ENCODE measurements at places on chromosomes 5 and 9. TPM values are rescaled to one million over a fixed set of nuclear protein-coding genes. Genes with fewer than 3 reads are reported as not detected.

GRCh38 chr9:79301551-79302391, 270.0 kb upstream of the TLE4 start:
- no peak for DNase-seq

Gene PCDHGB7
- total RNA-seq = not detected

DNA sequence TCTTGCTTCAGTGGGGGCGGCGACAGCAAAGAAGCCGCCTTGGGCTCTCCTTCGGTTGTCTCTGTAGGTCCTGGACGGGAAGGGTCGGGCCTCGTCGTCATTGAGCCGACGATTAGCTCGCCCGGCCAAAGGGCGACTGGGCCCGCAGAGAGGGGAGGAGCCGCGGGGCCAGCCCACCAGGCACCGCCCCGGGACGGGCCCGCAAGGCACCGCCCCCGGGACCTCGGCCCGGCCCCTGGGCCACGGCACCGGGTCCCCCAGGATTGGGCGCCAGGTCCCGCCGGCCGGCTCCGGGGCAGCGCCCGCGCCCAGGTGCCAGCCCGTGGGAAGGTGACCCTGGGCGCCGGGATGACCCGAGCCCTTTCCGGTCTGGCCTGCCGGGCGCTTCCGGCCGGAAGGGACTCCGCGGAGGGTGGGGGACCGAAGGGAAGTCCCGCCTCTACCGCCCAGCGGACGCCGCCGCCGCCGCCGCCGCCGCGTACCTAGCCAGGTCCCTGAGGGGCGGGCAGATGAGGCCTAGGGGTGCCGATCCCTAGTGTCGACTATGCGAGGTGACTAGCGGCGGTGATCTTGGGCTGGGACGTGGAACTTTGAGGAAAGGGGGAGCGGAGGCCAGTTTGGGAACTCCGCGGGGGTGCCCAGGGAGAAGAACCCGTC, at the start of the genes GBA2 and RGP1:
Gene GBA2, minus strand, starts transcription at position 371 of the 657 bp plus-strand sequence. CDS start 524 bp downstream, outside the sequence.
Gene RGP1, plus strand, starts transcription at position 430 of the 657 bp plus-strand sequence. CDS start 469 bp downstream, outside the sequence.
- DNase-seq = peak; percentile 74

DNA sequence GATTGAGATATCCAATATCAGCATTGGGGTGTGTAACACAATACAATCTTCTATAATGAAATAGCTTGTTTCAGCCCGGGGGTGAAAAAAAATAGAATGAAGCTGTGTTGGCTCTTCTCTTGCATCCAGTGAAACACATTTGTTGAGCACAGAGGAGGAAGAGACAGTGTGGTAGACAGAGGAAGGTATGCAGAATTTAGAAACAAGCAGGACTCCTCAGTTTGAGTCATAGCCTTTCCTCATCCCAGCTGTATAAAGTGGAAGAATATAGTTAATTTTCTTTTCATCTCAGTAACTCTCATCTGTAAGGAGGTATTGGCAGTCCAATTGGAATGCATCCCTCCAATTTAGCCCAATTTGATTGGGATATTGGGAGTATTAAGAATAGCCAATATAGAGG, 302.2 kb upstream of the VLDLR start:
- no peak for DNase-seq

Gene SLC6A18
- not detected for total RNA-seq

GRCh38 chr9:76691517-76692313, 72.5 kb upstream of the PCA3 start:
- DNase-seq = no peak

- peak; percentile 77 for DNase-seq
Measured at GRCh38 chr9:136847826-136848392, 1.3 kb upstream of the PHPT1 start.

GRCh38 chr9:908536-909205, 67.2 kb downstream of the DMRT1 start:
- DNase-seq = no peak

- peak; percentile 66 for DNase-seq
Measured at GRCh38 chr9:89483592-89484474, 14.1 kb downstream of the SEMA4D start.

GRCh38 chr5:31935496-31936369, 238.4 kb downstream of the GOLPH3 start:
- no peak for DNase-seq

DNA sequence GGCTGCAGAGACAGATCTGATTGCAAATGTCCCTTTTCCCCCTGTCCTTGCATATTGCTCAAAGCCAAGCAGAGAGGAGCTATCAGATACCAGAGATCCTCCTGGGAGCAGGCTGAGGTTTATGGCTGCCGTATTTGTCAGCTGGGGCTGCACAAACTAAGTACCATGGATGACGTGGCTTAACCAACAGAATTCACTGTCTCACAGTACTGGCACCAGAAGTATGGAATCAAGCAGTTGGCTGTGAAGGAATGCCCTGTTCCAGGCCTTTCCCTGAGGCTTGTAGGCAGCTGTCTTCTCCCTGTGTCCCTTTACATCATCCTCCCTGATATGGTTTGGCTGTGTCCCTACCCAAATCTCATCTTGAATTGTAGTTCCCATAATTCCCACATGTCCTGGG, 2.6 kb downstream of the CFAP90 start:
- DNase-seq = no peak

Gene MYMK
- total RNA-seq = not detected

DNA sequence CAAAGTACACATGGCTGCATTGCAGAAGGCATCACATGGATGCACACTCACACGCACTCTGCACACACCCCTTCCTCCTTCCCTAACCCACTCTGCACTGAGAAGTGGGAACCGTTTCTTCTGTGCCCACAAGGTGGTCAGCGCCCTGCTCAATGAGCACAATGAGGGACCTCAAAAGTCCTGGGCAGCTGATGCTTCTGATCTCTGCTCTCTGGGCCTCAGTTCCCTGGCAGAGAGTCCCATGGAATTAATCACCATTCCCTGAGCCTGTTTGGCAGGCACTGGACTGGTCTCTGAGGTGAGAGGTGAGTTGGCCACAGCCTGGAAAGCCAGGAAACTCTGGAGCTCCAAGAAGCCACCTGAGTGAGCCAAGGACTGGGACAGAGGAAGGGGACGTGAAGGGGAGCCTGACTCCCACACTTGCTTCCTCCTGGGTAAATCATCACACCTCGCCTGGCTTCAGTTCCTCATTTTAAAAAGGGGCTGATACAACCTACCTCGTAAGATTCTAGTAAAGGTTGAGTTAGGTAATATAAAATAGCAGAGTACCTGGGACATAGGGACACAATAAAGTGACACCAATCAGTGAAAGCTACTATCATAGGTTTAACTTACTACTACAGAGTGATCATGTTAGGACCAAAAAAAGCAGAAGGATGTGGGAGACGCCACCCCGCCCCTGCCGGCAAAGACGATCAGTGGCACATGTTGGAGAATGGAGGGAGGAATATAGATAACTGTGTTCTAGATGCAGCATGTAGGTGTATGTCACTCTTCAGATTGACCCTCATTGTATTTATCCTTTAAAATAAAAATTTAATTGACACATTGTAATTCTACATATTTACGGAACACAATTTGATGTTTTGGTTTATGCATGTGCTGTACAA, 21.1 kb upstream of the IGFBPL1 start:
- DNase-seq = no peak

- DNase-seq = peak; percentile 35
Measured at GRCh38 chr5:66171349-66172344, 27.5 kb downstream of the SREK1 start.

DNA sequence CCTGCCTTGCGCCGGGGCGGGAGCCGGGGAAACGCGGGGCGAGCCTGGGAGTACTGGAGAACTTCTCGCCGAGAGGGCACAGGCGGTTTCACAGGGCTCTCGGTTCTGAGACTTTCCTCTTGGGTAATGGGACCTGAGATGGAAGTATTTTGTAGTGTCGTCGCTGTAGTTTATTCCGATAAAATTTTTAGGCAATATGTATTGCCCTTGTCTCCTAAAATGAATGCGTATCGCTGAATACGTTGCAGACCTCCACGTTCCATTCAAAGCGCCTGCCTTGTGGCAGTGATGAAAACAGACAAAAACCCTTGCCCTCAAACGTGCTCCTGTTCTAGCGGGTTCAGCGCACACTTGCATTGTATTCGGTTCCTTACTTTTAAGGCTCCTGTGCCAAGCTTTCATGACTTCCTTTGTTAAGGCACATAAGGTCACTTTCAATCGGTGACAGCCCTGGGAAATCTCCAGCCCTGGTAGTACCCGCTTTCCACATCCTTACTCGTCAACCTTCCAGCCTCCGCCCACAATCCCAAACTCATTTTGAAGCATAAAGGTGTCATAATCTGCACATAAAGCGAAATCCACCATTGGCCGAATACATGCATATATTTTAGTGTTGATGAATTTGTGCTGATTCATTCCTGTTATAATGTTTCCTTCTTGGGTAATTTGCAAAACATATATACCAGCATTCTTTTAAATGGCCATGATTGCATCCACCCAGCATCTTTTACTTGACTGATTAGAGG, 694 bp downstream of the RMI1 start:
- DNase-seq = no peak

DNA sequence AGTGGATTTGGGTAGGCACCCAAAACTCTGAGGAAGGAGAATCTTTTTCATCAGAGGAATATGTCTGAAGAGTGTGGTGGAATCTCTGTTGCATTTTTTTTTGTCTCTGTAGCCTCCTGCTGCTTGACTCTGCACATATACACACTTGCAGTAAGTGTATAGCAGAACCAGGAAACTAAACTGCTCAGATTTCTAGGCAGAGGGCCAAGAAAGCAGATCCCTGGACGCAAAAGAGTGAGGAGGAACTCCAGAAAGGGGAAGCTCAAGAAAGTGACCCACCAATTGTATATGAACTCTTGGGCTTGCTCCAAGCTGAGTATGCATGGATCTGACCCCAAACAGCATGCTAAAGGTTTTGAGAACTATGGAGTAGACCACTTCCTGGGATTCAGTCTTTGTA, 181.8 kb downstream of the GADD45G start:
- no peak for DNase-seq

Gene EQTN
- total RNA-seq = not detected

- DNase-seq = no peak
Measured at GRCh38 chr5:107576736-107577393, 93.9 kb downstream of the EFNA5 start.

DNA sequence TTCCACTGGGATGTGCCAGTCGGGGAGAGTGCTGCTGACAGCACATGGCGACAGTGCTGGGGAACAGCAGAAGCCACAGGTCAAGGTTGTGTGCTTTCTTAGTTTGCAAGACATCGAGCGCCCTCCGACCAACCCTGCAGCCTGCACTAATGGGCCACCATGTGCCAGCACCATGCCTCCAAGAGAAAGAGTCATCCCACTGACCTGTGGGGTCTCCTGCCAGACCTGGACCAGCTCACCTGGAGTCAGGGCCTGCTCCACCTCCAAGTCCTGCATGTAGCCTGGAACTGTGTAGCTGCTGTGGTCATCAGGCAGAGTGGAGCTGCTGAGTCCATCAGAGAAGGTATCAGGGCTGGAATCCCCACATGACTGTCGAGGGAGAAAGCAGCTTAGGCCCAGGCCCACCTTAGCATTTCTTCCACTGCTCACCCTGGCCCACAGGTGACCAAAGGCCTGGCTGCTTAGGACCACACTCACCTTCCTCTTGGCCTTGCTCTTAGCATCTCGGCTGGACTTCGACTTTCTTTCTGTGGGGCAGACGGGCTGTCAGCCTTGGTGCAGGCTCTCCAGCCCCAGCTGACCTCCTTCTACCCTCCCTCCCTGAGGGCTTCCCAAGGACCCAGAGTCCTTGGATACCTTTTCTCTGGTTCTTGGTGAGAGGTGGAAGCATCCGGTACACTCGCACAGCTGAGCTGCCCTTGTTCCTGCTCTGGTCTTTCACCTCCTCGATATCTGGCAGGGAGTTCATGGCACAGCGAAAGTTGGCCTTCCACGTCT, 4.1 kb downstream of the IRF1 start:
- DNase-seq = no peak

GRCh38 chr5:141806626-141807025, 71.6 kb downstream of the PCDH1 start:
- DNase-seq = no peak

Gene SPATA31A3
- total RNA-seq = not detected

DNA sequence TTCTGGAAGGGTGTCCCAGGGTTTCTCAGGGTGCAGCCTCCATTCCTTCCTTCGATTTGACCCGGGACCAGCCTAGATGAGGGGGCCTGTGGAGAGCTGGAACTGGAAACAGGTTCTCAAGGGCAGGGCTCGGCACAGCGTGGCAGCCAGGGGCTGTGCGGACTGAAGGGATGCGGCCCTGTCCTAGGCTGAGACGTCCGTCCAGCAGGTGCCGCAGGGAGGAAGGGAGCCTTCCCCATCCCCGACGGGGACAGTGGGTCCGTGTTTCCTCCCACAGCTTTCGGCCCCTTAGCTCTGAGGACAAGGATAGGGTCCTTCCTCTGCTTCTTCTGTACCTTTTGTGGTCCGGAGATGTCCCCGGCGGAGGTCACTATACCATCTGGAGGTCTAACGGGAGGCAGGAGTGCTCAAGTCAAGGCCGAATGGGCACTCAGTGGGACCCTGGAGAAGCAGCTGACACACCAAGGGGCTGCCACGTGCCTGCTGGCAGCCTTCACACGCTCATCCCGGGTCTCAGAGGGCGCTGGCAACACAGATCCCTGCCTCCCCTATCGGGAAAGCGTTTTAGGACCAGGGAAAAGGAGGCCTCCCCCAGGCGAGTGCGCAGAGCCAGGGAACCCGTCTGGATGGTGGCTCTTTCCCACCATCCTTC, 49.9 kb downstream of the USP20 start:
- peak; percentile 56 for DNase-seq

DNA sequence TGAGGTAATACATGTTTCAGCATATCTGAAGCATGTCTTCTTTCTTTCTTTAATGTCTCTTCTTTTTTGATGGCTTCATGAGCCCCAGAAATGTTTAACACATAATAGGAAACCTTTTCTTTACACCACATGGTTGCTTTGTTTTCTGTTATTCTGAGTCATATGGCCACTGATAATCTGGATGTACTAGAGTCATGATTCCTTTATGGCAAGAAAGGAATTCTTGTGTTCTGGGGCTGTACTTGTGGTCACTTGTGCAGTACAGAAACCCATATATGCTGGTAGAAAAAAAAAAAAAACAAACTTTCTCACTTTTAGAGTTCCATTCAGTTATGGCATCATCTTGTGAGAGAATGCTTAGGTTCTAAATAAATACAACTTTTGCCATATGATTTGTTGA, 1669.3 kb upstream of the CDH9 start:
- DNase-seq = no peak

Data from CD4-positive, alpha-beta T cell (primary cell).